ENCODE measurements at places on chromosomes 5 and 9.

GRCh38 chr9:136694163-136694871 lies 7.1 kb upstream of the AGPAT2 start:
- peak; percentile 12 for DNase-seq

- DNase-seq: no peak
Observed at GRCh38 chr5:76766746-76767145, 50.8 kb downstream of the F2R start.

- DNase-seq: no peak
Observed at GRCh38 chr9:110821064-110821463, 152.5 kb downstream of the MUSK start.

GRCh38 chr9:123629531-123629930 lies 273.5 kb downstream of the CRB2 start:
- no peak for DNase-seq

GRCh38 chr5:65760504-65761275 lies 38.7 kb downstream of the NLN start:
- DNase-seq: peak; percentile 6

GRCh38 chr5:126513703-126514102 lies 81.3 kb downstream of the ALDH7A1 start:
- DNase-seq: no peak

DNA sequence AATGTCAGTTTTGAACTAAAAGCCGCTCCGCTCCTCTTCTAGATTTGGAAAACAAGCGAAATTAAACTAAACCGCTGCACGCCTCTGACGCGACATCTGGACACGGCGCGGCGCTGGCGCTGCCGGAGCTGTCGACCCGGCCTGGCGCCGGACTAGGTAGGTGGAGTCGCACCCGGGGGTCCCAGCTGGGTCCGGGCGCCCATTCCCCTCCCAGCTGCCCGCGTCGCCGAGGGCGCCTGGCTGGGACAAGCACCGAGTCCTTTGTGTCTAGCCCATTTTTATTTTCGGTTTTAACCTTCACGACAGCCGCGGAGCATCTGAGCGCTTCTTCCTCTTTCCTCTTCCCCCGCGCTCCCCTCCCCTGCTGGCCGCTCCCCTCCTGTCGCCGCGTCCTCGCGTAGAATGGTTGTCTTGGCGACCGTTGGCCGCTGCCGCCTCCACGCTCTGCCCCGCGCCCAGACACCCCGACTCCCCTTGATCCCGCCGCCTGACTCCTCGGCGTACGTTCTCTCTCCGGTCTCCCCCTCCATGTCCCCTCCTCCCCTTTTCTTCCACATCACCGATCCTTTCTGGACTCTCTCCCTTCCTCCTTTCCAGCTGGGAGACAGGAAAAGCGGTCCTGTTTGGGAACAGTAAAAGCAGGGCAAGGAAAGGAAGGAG lies 545 bp downstream of the CDKN2B-AS1 start:
- DNase-seq: peak; percentile 77

GRCh38 chr9:93185266-93186214 lies 1.6 kb downstream of the WNK2 start:
- DNase-seq: no peak

- DNase-seq: no peak
Observed at GRCh38 chr9:121373011-121373729, 3.1 kb upstream of the STOM start.

DNA sequence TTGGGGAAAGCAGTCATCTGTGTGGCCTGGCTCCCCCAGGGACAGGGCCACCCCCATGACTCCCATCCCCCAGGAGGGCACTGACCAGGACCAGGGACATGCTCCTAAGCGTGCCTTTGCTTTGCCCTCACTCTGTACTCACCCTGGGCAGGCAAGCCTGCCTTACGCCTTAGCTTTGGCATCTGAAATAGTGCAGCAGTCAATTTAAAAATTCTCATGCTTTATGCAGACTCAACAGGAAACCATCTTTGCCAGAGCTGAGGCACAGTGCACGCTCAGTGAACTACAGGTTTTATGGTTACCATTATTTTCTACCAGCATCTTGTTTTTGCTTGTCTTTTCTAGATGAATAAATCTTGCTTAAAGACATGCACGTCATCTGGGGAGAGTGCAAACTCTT lies 323.5 kb downstream of the IRX2 start:
- DNase-seq: no peak

DNA sequence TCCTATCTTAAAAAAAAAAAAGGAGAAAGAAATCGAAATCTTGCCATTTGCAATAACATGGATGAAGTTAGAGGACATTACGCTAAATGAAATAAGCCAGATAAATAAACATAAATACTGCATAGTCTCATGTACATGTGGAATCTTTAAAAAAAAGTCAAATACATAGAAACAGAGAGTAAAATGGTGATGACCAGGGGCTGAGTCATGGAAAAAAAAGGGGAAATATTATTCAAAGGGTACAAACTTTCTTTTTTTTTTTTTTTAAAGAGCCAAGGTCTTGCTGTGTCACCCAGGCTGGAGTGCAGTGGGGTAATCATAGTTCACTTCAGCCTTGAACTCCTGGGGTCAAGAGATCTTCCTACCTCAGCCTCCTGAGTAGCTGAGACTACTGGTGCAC lies 310.1 kb downstream of the ZNF608 start:
- no peak for DNase-seq

- peak; percentile 0 for DNase-seq
Observed at GRCh38 chr5:159402311-159402710, 72.0 kb upstream of the IL12B start.

DNA sequence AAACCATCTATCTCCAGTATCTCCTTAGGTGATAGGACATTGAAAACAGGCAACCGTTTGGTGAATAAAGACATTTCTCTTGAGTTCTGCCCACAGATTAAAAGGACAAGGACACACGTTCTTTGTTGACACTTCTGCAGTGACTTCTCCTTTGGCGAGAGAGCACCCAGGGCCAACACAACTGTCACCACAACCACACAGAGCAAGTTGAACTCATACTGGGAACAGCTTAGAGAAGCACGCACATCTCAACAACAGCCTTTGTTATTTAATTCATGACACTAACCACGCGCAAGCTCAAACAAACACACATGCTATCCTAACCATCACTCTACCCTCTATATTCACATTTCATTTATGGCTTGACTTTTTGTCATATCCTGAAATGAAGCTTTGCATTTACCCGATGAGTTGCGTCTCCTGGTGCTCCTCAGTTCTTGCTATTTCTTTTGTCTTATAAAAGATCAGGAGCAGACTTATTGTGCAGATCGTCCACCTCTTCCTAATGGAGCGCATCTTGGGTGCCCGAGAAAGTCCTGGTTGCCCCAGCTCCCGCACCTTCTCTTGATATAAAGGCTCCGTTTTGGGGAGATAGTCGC lies 543 bp downstream of the ST8SIA4 start:
- no peak for DNase-seq

GRCh38 chr5:10563945-10564837 lies at the start of gene ANKRD33B:
TSS of gene ANKRD33B (plus strand) at chr5:10564070. CDS start at chr5:10564468, 398 bp downstream.
- peak; percentile 34 for DNase-seq

DNA sequence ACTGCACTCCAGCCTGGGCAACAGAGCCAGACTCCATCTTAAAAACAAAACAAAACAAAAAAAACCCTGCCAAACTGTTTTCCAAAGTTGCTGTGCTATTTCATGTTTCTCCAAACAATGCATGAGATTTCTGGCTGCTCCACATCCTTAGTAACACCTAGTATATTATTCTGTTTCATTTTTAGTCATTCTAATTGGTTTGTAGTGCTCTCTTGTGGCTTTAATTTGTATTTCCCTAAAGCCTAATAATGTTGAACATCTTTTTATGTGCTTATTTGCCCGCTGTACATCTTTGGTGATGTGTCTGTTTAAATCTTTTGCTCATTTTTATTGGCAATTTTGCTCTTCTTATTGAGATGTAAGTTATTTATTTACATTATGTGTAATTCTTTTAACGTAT lies 18.4 kb upstream of the TTC1 start:
- no peak for DNase-seq

GRCh38 chr9:72633966-72634365 lies 112.6 kb downstream of the TMC1 start:
- no peak for DNase-seq

DNA sequence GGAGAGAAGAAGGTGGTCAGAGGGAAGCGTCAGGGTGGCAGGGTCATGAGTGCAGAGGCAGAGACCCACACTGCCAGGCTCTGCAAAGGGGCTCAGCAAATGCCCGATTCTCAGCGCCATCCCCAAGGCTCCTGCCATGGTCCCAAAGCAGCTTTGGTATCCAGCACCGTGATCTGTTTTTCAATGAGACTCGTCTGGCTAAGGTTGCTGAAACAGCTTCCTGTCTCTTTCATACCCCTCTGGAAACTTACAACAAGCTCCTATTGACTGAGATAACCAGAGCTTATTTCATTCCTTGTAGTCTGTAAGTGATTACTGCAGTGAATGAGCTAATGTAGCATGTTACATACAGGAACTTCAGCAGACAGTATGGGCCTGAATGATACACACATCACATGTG lies 568.6 kb upstream of the DAP start:
- no peak for DNase-seq

- DNase-seq: no peak
Observed at GRCh38 chr5:145470396-145470979, 364.7 kb downstream of the PRELID2 start.

DNA sequence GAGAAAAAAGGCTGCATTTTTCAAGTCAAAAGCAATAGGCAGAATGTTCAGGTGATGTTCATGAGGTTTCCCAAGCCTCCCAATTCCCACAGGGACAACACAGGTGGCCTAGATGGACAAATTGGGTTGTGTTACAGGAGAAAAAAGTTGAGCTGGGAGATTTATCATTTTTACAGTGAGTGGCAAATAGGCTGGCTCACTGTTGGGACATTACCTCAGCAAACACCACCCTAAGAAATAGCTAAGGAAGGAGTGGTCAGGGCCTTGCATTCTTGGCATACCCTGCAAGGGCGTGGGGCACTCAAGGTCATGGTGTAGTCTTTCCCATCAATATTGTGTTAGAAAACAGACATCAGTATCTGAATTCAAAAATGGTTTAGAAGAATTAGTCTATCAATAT lies 23.3 kb upstream of the CPLANE1 start:
- DNase-seq: no peak

GRCh38 chr9:124054582-124055227 lies 43.1 kb downstream of the LHX2 start:
- DNase-seq: peak; percentile 41

GRCh38 chr5:172436879-172437369 lies 17.4 kb downstream of the SH3PXD2B start:
- no peak for DNase-seq

- DNase-seq: no peak
Observed at GRCh38 chr5:116585227-116585626, 10.6 kb upstream of the SEMA6A start.

GRCh38 chr5:173733021-173733420 lies 116.6 kb upstream of the BOD1 start:
- DNase-seq: no peak

GRCh38 chr5:74027732-74028338 lies 401.8 kb downstream of the ARHGEF28 start:
- DNase-seq: no peak

- DNase-seq: no peak
Observed at GRCh38 chr5:34574936-34575467, 81.1 kb upstream of the RAI14 start.

DNA sequence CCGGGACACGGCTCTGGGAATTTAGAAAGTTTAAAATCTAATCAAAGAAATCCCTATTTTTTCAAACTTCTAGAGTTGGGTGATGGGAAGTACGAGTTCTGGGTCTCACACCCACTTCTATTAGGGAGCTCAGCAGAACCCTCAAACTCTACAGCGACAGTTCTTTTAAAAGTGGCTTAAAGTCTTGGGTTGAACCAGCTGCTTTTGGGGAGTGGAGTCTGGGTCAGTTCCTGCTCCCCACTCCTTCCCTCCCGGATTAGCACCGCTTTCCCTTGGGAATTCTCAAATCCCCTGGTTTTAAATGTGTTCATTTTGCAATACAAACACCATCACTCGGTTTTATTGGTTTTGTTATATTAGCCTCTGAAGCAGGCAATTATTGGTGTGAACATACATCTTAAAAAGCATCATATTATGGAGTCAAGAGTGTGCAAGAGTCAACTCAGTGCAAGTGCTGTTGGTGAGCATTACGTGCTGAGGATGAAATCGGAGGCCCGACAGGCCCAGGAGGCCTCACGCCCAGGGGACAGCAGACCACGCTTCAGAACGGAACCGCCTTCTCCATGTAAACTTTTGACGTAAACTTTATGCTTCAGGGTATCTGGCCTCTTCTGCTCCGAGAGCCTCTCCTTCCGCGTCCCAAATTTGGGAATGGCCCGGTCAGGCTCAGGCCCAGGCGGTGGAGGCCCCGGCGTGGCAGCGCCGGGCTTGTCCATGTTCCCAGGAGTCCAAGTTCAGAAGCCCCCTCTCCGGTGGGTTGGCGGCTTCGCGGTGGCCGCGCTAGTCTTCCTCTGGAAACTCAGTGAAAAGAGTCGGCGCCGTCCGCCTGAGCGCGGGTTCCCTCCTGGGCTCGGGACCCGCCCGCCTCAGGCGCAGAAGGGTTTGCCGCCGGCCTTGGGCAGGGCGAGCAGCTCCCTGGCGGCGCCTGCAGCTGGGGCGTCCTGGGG lies 5.3 kb downstream of the IRX4 start:
- DNase-seq: no peak

DNA sequence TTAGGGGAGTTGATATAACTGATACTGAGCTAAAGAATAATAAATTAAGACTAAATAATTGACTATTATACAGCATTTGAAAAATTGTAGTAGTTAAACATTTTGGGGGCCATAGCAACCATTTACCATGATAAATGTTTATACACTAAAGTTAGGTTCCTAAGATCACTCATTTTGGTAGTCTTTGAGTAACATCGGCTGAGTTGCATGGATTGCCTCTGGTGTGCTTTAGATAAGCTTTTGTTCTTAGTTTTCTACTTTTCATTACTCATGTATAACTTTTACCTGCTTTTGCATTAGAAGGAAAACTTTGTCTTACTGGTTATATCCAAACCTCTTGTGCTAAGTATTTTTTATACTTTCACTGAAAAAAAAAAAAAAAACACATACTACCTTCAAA lies 101.2 kb downstream of the SLC44A1 start:
- DNase-seq: no peak

- DNase-seq: no peak
Observed at GRCh38 chr5:123157791-123158581, 68.9 kb downstream of the PRDM6 start.

DNA sequence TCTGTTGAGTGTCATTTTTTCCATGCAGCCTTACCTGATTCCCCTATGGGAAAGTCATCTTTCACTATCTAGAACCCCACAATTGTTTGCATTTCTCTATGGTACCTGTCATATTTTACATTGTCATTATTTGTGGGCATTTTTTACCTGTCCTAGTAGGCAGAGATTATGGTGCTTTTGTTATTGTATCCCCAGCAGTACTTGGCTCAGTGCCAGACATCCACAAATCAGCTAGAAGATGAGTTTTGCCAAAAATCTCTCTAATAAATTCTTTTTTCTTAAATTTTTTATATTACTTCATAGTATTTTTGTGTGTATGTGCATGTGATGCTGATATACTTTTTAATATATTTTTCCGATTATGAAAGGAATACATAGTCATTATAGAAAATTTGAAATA lies 13.2 kb downstream of the GARNL3 start:
- DNase-seq: no peak

GRCh38 chr5:155616779-155617392 lies 603.3 kb downstream of the KIF4B start:
- no peak for DNase-seq

DNA sequence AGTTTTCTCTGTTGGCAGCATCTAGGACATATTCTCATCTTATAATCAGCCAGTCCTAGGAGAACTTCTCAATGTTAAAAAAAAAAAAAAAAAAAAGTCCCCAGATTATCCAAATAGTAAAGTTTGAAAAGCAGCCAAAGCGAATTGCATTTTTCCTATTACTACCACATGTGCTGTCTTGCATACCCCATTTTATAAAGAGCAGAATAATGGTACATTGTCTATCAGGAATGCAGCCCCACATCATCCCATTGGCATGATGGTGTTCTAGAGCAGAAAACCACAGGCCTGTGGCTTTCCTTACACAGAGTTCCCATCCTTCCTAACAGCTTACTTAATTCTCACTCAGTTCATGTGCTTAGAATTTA lies 381.6 kb downstream of the TMEM38B start:
- no peak for DNase-seq

Measured in NCI-H1092 (cell line).